Activated CD4-positive, alpha-beta T cell treated with anti-CD3 and anti-CD28 coated beads, Interleukin-2, amount 50 U/mL, for 16 hours (primary cell): ENCODE measurements at places on chromosomes 2 and 18.

DNA sequence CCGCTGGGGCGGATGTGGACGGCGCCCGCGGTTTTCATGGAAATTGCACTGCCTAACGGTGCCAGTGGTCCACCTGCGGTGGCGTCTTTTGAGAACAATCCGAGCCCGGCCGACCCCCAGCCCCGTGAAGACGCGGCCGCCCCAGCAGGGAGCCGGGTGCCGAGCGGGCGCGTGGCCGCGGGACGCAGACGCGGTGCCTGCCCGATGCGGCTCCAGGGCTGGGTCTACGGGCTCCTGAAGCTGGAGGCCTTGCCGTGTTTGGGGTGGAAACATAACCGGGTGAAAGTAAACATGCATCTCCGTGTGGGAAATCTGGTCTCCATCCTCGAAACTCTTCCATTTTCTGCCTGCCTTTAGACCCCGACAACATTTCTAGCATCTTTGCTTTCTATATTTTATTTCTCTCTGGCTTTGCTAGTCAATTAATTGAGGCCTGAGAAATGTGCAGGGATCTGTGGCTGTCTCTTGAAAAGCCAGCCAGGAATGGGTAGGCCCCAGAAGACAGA is 572 bp downstream of the INPP4A start:
- no peak for DNase-seq

- DNase-seq, result peak; percentile 43
These were observed 5.5 kb upstream of the SFT2D3 start for GRCh38 chr2:127695491-127696472.

- DNase-seq, result no peak
These were observed 90.9 kb downstream of the DOK6 start for GRCh38 chr18:69491576-69491975.

GRCh38 chr18:74951165-74951760 is 257.7 kb downstream of the PTGR3 start:
- peak; percentile 19 for DNase-seq

DNA sequence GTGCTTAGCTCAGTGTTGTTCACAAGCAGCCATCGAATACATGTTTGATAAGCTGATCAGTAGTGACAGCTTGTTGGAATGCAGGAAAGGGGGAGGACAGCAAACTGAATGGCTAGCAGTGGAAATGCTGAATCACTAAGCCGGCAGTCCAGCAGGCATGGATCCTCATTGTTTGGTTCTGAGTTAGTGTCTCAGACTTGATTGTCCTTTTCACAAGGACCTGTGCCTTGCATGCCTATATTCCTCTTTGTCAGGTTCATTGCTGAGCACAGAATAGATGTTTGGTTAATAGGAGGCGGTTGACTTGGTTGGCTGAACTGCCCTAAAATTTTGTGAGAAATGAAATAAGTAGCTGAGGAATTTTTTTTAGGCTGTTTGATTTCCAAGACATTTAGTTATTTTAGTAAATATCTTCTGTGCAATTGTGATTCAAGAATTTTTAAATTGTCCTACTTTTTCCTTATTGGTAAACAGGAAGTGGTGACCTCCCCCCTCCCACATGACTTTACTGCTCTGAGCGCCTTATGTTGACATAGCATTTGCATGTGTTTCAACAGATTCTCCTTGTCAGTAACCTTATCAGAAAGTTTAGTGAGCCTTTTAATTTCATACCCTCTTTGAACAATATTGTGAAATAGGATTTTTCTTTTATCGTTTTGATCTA is 21.4 kb upstream of the STON1 start:
- no peak for DNase-seq

DNA sequence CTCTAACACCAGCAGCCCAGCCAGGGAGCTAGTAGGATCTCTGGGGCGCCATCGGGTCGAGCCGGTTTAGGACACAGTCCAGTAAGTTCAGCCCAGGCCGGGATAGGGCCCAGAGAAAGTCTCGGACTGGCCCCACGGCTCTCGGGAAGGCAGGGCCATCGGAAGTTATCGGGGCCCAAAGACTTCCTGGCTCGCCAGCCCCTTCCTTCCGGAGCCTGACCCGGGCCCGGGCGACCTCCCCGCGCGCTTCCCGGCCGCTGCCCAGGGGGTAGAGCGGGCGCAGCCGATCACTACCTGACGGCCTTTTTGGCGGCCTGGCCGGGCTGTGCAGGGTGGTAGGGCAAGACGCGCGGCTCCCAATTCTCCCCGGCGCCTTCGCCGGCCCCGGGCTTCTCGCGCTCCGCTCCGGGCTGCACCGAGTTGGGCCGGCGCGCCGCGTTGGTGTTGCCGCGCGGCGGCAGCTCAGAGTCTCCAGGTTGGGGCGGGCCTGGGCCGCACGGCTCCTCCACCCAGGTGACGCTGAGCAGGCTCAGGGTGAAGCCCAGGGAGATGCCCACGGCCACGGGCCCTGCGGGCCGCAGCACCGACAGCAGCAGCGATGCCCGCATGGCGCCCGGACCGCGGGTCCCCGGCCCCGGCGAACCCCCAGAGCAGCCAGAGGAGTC is 546 bp downstream of the CHPF start:
- DNase-seq, result no peak

DNA sequence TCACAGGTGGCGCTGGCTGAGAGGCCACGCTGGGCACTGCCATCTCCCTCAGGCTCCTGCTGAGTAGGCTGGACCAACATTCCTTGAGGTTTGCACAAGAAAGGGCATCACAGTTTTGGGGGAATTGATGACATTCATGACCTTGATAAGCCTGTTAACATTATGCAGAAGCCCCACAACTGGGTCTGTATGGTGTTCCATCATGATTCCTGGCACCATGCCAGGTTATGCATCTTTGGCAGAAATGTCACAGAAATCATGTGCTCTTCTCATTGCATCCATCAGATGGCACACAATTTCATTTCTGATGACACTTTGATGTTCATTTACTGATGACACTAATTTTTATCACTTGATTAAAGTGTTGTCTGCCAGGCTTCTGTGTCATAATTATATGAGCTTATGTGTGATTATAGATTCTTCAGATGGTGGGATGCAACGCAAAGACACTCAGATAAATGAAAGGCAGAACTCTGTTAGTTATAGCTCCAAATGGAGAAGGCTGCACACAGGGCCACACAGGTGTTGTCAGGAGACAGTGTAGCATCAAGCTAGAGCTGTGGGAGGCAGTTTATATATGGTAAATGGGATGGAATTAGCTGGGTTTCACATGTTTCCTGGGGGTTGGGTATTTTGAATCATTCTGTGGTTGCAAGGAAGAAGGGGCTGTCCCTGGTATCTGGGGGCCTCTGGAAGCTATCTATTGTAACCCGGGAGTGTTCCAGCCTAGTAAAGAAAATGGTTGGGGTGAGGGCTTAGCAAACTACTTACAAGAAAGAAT is 191.3 kb downstream of the SLC39A10 start:
- DNase-seq, result no peak

DNA sequence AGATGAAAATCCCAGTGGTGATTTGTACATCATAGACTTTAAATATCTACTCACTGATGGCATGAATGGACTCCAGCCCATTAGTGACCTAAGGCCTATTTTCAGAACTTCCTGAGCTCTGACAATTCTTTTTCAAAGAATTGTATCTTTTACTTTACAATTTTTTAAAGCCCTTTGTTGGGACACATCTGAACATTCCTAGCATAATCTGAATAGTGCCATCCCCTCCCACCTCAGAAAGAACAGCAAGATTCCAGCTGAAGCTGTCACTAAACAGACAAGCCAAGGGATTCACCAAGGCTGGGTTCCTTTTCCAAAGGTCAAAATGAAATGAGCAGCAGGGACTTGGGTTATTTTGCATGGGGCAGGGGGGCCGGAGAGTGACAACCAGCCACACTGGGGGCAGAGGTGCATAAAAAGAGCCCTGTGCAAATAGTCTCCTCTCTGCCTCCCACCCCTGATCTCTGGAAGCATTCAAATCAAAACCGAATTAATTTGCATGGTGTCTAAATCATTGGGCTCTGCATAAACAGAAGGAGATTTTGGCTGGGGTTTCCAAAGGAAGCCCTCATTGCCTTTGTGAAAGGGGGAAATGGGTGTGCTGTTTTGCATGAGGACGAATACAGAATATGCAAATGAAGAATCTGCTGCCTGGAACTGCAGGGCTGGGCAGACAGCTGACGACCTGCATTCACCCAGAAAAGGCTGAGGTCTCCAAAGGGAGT is 17.2 kb downstream of the EPHA4 start:
- DNase-seq, result no peak

DNA sequence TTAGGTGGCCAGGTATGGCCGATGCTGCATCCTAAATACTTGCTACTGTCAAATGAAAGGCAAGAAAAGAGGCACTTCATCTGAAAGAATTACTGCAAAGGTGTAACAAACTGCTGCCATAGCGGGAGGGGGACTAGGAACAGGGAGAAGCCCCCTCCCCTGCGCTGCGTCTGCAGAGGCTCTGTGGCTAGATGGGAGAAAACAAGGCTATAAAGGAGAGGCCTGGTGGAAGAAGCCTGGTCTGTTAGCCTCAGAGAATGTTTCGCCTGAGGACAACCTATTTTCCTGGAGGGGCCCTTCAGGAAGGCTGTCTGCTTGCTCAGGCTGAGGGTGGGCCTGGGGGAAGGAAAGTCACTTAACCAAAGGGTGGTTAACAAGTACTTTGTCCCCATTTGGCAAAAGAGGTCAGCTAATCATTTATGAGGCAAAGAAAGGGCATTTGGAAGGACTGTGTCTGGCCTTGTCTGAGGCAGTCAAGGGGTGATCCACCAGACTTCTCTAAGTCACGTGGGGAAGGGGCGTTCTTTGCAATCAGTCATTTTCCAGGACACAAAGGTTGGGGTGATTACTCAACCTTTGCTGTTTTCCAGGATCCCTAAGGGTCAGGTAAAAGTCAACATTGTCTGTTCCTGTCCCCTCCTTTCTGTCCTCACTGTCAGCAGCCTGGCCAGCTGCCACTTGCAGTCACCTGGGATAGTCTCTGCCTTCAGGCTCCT is 103.0 kb upstream of the TMEM200C start:
- no peak for DNase-seq

DNA sequence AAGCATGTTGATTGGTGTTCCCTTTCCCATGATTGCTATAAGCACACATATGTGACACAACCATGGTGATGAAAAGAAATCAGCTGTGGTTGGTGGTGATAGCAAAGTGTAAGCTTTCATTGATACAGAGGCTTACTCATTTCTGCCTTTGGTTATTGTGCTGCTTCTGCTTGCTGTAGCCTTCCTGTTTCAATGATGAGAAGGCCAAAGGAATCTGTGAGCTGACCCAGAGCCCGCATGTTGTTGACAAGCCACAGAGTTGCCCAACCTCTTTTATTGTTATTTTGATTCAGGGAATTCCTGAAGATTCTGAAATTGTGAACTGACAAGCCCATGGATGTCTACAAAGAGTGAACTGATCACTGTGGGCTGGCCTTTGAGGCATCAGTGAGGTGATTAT is 164.4 kb downstream of the TMEFF2 start:
- no peak for DNase-seq

- no peak for DNase-seq
These were observed 31.0 kb downstream of the TTC32 start for GRCh38 chr2:19870792-19871191.

- no peak for DNase-seq
These were observed 660.5 kb downstream of the LRRTM4 start for GRCh38 chr2:76861708-76862107.

- peak; percentile 60 for DNase-seq
These were observed 43.3 kb downstream of the EIF5B start for GRCh38 chr2:99380376-99381010.

- DNase-seq, result no peak
These were observed 25.2 kb downstream of the CASP8 start for GRCh38 chr2:201285499-201285898.

DNA sequence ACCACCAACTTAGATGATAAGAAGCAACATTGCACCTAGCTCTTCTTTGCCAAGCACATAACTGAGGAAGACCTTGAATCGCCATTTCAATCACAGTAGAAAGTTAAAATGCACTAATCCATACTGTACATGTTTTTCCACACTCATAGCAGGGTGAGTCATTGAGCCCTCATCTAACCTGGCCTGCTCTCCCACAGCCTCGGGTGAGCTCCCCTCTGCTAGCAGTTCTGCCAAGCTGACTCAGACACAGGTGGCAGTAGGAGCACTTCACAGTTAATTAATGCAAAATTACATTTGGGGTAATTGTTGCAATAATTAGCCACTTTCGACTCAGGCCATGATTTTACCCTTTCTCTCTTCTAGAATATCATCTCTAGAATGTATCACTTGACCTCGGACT is 1632.8 kb upstream of the CELF4 start:
- no peak for DNase-seq

DNA sequence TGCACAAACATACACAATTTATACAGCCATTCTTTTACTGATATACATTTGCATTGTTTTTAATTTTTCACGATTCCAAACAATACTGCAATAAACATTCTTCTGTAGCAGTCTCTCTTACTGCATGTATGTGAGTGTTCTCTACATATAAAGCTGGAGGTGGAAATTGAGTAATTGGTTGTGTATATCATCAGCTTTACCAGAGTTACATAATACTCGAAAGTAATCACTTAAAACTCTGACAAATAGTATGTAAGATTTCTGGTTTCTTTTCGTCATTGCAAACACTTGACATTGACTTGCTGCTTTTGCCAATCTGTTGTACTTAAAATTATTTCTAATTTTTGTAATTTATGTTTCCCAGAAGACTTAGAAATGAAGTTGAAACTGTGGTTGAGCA is 110.2 kb downstream of the TDRD15 start:
- no peak for DNase-seq

DNA sequence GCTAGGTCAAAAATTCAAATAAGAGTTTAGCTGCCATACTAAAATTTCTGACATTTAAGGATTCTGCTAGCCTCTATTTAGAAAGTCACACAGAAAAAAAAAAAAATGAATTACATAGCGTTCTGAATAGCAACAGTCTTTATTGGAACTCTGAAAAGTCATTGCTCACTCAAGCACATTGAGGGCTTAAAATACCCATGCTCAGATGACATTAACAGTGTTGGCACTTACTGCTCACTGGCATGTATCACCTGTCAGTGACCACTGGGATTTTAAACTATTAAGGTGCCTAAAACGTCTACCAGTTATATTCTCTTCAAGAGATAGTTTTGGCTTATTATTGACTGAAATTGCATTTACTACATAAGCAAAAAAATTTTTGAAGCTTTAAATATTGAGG is 468.0 kb upstream of the SPHKAP start:
- DNase-seq, result no peak

- no peak for DNase-seq
These were observed 1.4 kb downstream of the PRKD3 start for GRCh38 chr2:37323176-37323780.

DNA sequence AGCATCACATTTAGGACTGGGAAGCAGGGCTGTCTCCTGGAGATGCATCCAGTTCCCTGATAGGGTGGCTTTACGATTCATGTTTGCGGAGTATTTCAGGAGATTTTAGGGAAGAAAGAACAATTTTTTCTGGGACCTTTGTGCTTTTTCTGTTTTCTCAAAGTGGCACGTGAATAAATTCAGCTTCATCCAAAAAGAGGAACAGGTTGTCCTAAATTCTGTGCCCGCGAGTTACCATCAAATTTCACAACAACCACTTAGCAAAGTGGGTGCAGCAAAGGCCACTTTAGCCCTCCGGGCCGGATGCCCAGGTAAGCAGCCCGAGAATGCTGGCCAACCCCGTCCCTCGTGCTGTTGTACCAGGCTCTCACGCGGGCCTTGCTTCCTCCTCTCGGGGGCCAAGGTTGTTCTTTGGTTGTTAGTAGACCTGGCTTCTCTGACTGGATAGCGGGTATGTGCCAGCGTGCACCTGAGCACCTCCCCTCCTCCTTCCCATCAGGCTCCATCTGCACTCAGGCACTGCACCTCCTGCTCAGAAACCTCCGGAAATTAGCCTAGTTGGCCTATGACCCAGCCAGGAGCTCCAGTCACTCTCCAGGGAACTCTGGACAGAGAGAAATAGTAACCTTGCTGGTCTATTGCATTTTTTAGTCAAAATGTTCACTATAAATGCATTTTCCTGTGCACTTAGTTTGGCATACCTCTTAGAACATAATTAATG is 83.0 kb downstream of the CMPK2 start:
- DNase-seq, result no peak
